ENCODE measurements at places on chromosomes 5 and 9. TPM values are rescaled to one million over a fixed set of nuclear protein-coding genes. Genes with fewer than 3 reads are reported as not detected.

GRCh38 chr5:172659570-172659908 is 18.5 kb downstream of the NEURL1B start:
- DNase-seq = no peak

- DNase-seq = no peak
These were observed 124.6 kb upstream of the PDE4D start for GRCh38 chr5:60018091-60018490.

GRCh38 chr5:147701468-147701867 is 81.1 kb downstream of the JAKMIP2 start:
- DNase-seq = no peak

Gene RANBP3L
- total RNA-seq = not detected
